ENCODE measurements at places on chromosomes 2 and 18.

DNA sequence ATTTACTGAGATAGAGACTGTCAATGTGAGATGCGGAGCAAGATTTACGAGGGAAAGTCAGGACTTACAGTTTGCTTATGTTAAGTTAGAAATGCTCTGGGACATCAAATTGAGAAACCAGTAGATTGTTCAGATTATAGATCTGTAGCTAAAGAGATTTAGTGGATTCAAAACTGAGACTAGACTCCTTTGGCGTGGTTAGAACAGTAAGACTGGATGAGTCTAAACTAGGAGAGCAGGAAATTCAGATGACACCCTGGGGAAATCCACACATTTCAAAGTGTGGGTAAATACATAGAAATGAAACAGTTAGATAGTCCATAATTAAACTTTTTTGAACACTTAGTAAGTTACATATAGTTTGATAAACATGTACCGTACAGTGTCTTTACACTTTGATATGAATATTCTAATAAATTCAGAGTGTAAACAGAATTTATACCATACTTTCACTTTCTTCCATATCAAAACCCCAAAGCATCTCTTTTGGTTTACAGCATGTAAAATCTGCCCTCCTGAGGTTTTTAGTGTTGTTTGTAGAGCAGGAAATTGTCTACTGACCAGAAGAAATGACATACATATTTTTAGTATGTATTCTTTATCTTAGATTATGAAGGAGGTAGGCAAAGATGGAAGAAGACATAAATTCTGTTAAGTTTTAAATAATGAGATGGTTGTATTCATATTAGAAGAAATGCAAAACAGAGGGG lies 231.5 kb downstream of the NYAP2 start:
- DNase-seq: no peak

GRCh38 chr2:223856021-223856420 lies 18.6 kb upstream of the AP1S3 start:
- DNase-seq: no peak

- no peak for DNase-seq
Measured at GRCh38 chr2:112927745-112928144, 16.8 kb downstream of the IL37 start.

DNA sequence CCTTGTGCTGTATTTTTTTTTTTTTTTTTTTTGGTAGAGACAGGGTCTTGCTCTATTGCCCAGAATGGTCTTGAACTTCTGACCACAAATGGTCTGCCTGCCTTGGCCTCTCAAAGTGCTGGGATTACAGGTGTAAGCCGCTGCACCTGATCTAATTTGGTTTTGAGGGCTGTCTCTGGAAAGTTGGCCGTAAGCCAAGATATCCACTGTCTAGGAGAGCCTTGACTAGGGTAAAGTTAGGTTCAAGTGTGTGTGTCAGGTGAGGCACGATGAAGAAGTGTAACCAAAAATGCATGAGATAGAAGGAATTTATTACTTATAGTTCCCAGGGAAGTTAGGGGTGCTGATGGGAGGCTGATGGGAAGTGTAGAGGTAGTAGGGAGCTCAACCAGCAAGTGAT lies 46.7 kb downstream of the INO80C start:
- no peak for DNase-seq

DNA sequence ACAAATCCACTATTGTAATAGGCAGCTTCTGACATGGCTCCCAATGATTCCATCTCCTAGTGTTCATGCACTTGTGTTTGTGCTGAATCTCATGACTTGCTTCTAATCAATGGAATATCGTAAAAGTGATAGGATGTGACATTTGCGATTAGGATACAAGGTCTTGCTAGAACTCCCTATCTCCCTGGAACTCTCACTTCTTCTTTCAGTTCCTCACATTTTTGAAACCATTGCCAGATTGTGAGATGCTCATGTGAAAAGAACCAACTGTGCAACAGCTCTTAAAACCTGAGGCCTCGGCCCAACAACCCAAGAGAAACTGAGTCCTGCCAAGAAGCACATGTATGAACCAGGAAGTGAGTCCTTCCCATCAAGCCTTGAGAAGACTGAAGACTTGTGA lies 226.9 kb upstream of the DTNA start:
- DNase-seq: no peak

DNA sequence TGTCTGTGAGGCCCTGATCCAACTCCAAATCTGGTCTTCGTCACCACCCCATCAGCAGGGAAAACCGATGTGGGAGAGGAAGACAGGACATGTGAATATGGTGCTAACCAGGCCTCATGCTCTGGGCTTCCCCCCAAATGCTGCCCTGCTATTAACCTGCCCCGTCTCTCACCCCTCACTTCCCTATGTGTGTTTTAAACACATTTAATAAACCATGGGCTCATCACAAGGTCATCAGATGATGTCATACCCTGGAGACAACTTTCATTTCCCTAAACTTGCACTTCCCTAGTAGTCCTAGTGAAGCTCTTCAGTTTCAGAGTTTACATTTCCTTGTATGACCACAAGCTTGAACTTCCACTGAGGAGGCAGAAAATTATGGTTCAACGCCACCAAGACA lies 49.9 kb downstream of the CD8B2 start:
- DNase-seq: no peak

All from C1 segment of cervical spinal cord (tissue), 14 donors.